Activated CD4-positive, alpha-beta T cell treated with anti-CD3 and anti-CD28 coated beads, Interleukin-2, Interleukin-6, amounts not matched to agents 100 ng/mL and 50 ng/mL, durations not matched to agents 16 hours and 8 hours (primary cell): ENCODE measurements at places on chromosomes 1 and 21.
A peak's percentile ranks its signal among the peaks of the same experiment; 100 is the strongest.

GRCh38 chr1:235275223-235275622 lies 52.8 kb downstream of the ARID4B start:
- DNase-seq: peak; percentile 19

- no peak for DNase-seq
Measured at GRCh38 chr1:72262735-72263134, 19.6 kb downstream of the NEGR1 start.

GRCh38 chr1:117654493-117655219 lies 48.8 kb downstream of the TENT5C start:
- DNase-seq: peak; percentile 69

DNA sequence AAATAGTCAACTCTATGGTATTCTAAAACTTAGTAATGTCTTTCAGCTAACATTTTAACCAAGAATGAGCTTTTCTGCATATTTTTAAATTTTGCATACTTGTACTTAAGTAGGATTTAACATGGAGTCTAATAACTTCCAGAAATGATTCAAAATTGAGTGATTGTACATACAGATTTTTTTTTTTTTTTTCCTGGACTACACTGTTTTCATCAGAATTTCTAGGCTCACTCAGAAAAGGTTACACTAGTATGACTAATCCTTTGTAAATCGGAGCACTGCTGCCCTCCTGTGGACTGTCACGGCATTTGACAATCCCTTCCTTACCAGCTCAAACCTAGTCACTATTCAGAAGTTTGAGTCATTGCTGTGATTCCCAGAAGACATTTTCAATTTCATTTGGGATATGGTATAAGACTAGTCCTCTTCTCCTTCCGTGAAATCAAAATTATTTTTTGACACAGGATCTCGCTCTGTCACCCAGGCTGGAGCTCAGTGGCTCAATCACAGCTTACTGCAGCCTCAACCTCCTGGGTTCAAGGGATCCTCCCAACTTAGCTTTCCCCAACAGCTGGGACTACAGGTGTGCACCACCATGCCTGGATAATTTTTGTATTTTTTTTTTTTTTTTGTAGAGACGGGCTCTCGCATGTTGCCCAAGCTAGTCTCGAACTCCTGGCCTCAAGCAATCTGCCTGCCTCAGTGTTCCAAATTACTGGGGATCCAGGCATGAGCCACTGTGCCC lies 45.5 kb downstream of the CD46 start:
- DNase-seq: peak; percentile 83

DNA sequence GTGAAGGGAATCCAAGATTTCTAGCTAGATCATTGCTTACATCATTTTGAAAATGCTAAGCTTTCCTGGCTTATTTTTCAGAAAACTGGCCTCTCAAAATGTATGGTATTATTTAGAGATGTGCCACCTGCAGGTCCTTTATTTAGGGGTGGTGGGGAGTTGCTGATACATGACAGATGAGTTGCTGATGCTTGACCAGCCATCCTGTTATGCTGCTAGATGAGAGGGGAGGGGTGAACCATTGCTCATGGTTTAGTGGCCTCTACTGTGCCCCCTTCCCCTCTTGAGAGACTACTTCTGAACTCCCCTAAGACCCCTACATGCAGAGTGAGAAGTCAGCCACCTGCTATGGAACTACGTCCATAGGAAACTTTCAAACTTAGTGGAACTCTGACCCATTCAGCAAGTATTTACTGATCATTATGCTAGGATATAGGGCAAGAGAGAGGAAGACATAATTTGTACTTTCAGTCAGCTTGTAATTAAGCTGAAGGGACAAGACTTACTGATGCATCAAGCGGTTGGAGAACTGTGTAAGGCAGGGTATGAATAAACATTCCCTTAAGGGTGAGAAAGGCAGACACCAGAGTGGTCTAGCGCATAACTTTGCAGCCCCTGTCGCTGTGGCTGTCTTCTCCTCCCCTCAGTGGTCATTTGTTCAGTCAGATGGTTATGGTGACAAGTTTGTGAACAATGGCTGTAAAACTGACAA lies 34.6 kb downstream of the SLAMF6 start:
- no peak for DNase-seq

DNA sequence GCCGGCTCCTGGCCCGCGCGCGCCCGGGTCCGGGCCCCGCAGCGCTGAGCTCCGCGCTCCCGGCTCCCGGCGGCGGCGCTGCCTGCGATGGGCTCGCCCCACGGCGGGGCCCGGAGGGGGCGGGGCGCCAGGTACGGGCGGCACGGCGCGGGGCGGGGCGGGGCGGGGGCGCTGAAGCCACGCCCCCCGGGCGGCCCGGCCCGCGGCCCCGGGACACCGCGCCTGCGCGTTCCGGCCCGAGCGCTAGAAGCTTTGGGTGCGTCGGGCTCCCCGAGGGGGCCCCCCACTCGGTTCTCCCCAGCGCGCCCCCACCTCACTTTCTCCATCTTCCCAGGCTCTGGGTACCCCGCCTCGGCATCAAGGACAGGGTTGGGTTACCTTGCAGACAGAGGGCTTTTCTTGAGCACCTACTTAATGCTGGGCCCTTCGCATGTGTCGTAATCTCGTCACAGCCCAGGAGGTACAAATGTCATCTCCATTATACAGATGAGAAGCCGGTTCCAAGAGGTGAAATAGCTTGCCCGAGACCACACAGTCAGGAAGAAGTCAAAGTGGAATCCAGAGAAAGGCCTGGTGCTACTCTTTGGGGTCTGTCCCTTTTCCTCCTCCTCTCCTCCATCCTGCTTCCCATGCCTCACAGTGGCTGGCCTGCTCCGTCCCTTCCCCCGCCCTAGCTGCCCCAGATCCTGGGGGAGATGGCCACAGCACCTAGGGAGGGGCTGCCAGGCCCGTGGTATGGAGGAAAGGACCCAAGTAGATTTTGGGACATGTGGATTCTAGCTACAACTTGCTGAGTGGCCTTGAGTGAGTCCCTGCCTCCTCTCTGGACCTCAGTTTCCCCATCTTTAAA lies 46.5 kb downstream of the RAP1GAP start:
- peak; percentile 63 for DNase-seq

DNA sequence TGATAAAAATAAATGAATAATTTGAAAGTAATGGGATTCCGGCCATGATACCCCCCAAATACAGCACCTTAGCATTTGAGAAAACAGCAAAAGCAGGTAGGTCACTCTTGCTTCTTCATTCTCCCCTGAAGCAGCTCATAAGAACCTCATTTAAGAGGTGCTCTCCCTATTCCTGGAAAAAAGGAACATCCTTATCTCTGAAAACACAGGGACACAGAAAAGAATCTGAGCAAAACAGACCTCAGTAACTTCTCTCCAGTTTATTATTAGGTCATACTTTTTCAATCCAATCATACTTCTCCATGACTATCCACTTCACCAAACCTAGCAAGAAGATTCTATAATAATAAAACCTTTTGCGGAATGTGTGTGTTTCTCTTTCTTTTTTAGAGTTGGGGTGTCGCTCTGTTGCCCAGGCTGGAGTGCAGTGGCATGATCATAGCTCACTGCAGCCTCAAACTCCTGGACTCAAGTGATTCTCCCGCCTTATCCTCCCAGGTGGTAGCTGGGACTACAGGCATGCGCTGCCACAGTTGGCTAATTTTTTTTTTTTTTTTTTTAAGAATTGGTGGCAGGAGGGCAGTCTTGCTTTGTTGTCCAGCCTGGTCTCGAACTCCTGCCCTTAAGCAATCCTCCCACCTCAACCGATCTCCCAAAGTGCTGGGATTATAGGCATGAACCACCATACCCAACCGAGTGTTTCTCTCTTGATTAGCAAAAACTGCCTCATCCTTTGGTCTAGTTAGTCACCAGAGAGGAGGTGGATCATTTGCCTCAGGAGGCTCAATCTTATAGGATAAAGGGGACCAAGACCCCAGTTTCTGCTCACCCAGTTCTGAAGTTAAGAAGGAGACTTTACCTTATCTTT lies 10.6 kb upstream of the TRIM33 start:
- no peak for DNase-seq

GRCh38 chr1:4980211-4980610 lies 325.8 kb downstream of the AJAP1 start:
- DNase-seq: no peak

DNA sequence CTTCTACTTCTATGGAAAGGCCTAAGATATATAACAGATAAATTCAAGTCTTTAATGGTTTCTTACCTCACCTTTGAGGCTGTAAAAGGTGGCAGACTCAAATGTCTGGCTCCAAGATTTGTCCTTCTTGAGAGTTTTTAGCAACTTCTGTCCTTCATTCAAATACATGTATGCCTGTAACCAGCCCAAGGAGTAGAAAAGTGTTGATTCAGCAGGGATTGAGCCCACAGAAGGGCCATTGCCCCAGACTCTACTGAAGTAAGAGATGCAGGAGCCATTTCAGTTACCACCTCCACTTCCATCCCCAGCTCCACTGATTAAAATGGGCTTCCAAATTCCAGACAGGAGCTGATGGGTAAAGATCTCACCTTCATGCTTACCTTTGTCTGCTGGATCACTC lies 80.0 kb downstream of the ADCY10 start:
- DNase-seq: no peak

GRCh38 chr1:228349701-228350171 lies 56.9 kb downstream of the TRIM11 start:
- no peak for DNase-seq

GRCh38 chr1:228283476-228284147 lies 75.8 kb downstream of the OBSCN start:
- DNase-seq: no peak

GRCh38 chr1:78831731-78832360 lies 174.7 kb downstream of the ADGRL4 start:
- no peak for DNase-seq

- no peak for DNase-seq
Measured at GRCh38 chr1:108055387-108055786, 90.4 kb upstream of the VAV3 start.

DNA sequence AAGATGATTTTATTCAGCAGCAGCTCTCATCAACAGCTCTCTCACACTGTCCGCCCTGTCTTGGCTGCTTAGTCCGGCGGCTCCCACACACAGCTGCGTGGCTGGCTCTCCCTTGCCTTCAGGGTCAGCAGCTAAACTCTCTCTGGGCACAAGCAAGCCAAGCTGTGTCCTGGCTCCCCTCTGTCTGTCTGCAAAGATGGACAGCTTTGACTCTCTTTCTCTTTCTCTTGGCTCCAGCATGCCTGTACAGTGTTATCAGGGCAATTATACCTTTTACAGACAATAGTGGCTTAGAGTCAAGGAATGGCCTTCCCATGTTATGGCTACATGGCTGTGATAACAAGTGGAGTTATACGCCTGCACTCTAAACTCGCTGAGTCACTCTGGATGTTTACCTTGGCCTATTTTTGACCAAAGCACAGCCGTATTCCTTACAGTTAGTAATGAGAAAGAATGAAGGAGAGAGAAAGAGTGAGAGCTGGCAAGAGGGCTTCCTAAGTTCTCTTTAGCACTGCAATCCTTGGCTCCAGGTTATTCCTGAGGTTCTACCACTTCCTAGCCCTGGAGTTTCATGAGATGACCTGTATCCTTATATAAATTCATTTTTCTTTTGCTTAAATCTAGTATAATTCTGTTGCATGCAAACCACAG lies 59.9 kb upstream of the ZSWIM5 start:
- no peak for DNase-seq

GRCh38 chr1:47755101-47755990 lies 241.8 kb downstream of the TRABD2B start:
- DNase-seq: peak; percentile 72

DNA sequence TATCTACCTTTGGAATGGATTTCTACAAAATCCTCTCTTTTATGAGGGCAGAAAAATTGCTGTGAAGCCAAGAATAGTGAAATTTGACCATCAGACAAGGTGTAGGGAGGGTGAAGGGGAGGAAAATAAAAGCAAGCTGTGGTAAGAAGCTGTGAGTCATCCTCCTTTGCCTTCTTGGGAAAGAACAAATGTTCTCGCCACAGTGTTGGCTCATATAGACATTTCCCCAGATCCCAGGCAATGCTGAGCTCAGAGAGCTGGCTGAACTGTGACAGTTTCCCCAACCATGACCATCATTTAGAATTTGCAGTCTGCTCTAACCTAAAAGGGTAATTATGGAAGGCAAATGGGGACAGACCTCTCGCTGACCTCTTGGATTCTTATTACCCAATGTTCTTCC lies 235.4 kb downstream of the PBX1 start:
- no peak for DNase-seq

- no peak for DNase-seq
Measured at GRCh38 chr1:64197076-64197475, 6.3 kb upstream of the UBE2U start.

GRCh38 chr1:248757784-248758195 lies 2.2 kb upstream of the LYPD8 start:
- no peak for DNase-seq

GRCh38 chr1:20112279-20113000 lies 6.9 kb downstream of the PLA2G2D start:
- no peak for DNase-seq
